ENCODE measurements at places on chromosomes 6 and 20. TPM values are rescaled to one million over a fixed set of nuclear protein-coding genes. Genes with fewer than 3 reads are reported as not detected.

Gene UNC5CL
- total RNA-seq, result 84.8 TPM

- DNase-seq, result no peak
These were observed 8.6 kb downstream of the AARS2 start for GRCh38 chr6:44304282-44305199.

- DNase-seq, result no peak
These were observed 63.8 kb upstream of the FABP7 start for GRCh38 chr6:122715725-122716124.

DNA sequence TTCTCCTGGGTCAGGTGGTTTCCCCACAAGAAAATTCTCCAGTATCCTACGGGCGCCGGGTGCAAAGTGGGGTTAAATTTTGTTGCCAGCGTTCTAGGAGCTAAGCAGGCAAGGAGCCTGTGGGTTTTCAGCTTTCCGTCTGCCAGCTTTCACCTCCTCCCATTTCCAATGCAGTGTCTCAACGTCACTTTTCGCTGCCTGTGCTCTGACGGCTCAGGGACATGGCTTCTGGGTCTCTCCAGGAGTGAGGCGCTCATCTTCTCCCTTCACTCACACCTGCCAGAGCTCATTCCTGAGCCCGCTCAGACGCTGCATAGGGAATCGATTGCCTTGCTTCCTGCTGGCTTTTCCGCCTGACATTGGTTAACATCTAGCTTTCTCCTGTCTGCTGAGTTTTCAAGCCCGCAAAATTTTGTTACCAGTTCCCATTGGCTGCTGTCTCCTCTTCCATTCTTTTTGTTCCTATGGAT, 7.3 kb upstream of the NAA20 start:
- no peak for DNase-seq
